ENCODE measurements at places on chromosomes 12 and 14.

- DNase-seq = no peak
These were observed 61.2 kb upstream of the DYNC1H1 start for GRCh38 chr14:101903111-101903561.

- no peak for DNase-seq
These were observed 772.9 kb downstream of the MED13L start for GRCh38 chr12:115504306-115505290.

- DNase-seq = no peak
These were observed 21.8 kb upstream of the CRY1 start for GRCh38 chr12:107115119-107115518.

GRCh38 chr12:12930633-12931219 is 21.2 kb downstream of the GPRC5D start:
- no peak for DNase-seq

DNA sequence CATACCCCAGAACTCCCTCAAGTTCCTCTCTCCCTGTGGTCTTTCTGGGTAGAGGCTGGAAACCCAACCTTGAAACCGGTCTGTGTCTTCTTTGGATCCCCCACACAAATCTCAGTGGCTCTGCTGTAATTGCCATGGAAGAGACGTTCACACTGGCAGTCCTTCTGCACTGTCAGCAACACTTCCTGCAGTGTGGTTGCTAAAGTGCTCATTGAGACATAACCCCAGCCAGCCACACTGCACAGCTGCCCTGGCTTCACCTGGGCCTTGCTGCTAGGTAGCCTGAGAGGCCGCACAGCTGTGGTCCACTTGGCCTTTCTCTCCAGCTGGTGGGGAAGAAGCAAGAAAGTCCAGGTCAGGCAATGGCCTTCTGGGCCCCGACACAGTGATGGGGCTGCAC is 2.4 kb downstream of the GZMH start:
- DNase-seq = no peak

- DNase-seq = no peak
These were observed 7.2 kb upstream of the KRT75 start for GRCh38 chr12:52441320-52441911.

- DNase-seq = no peak
These were observed 674.8 kb downstream of the TMTC2 start for GRCh38 chr12:83361475-83361874.

DNA sequence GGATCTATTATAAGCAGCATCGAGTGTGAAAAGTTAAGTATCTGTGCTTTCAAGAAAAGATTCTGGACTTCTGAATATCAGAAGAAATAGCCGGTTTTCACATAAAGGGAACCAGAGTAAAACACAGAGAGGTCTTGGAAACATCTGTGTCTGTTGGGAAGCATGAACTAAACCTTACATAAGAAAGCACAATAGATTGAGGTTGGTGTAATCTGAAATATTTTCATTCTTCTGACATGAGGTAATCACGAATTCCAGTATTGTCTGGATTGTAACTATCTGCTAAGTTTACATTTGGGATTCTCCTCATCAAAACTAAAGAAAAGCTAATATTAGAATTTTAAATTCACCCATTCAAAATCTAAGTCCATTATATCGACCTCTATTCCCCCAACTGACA is 161.3 kb downstream of the CPNE8 start:
- DNase-seq = no peak

- DNase-seq = no peak
These were observed 84.8 kb downstream of the TESC start for GRCh38 chr12:117014342-117014887.

DNA sequence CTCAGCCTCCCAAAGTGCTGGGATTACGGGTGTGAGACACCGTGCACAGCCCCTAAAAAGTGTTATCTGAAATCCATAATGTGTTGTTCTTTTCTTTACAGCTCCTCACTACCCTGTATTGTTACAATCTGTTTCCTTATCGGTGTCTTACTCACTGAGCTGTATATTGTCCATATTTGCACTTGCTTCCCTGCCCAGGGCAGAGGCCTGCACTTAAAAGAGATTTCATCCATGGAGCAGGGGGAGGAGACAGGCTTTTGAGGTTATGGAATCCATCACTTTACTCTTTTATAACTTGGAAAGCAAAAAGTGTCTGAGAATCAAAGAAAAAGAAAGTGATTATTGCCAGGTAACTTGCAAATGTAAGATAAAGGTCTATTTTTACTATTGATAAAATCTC is 251.0 kb downstream of the DIO2 start:
- no peak for DNase-seq

DNA sequence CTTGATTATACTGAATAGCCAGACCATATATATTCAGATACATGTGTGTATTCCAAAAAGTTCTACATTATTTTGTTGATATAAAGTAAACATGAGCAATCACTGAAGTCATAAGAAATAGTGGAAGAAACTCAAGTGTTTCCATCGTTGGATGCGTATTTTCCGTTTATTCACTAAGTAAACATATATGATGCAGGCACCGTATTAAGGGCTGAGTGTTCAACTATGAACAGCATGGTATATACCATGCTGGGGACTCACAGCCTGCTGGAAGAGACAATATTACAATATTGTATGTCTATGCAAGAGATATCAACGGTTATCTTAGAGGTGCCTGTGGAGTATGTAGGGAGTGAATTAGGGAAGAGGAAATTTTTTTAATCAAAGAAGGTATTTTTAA is 1.2 kb downstream of the PYROXD1 start:
- no peak for DNase-seq

GRCh38 chr12:5473783-5474116 is 41.8 kb downstream of the NTF3 start:
- no peak for DNase-seq

- DNase-seq = no peak
These were observed 4.3 kb upstream of the TRAF3 start for GRCh38 chr14:102772781-102773570.

DNA sequence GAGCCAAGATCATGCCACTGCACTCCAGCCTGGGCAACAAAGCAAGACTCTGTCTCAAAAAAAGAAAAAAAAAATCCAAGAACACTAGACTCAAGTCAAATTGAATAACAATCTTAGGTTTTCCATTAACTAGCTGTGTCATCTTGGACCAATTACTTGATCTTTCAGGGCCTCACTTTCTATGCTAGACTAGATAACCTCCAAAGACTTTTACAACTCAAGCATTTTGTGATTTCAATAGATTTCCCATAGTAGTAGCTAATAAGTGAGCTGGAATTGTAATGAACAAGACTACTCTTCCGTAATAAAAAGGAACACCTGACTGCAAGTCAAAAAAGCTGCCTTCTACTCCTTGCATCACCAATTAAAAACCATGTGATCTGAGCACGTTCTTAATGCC is 127.0 kb upstream of the SSTR1 start:
- no peak for DNase-seq

DNA sequence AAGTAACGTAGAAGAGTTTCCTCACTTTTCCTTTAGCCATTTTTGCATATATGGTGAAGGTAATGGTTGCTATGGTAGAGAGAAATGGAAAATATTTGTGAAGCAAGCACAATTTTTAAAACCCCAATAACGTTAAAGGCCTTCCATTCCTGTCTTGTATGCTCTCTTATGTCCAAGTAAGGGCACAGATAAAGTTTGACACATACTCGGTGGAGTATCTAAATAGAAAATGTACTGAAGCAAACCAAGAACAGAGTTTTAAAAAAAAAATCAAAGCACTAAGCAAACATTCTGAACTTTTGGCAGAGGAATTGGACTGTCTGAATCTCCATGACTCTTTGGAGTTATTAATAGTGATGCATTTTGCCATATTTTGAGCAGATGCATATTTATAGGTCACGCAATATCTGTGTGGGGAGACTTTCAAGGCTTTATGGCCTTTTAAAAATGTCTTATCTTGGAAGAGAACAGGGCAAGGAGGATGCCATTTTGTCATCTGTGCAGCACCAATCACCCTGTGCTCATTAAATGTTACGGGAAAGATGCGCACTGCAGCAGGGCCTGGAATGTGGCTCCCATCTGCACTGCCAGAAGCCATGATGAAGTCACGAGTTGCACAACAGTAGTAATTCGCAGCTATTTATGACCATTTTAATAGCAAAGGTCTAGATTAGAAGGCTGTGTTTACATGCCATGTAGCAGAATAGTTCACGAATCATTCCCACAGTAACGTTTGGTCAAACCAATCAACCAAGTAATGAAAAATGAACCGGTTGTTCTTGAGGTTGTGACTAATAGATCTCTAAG is 23.3 kb upstream of the AMIGO2 start:
- no peak for DNase-seq

- DNase-seq = no peak
These were observed 4.2 kb downstream of the MLF2 start for GRCh38 chr12:6748761-6749160.

DNA sequence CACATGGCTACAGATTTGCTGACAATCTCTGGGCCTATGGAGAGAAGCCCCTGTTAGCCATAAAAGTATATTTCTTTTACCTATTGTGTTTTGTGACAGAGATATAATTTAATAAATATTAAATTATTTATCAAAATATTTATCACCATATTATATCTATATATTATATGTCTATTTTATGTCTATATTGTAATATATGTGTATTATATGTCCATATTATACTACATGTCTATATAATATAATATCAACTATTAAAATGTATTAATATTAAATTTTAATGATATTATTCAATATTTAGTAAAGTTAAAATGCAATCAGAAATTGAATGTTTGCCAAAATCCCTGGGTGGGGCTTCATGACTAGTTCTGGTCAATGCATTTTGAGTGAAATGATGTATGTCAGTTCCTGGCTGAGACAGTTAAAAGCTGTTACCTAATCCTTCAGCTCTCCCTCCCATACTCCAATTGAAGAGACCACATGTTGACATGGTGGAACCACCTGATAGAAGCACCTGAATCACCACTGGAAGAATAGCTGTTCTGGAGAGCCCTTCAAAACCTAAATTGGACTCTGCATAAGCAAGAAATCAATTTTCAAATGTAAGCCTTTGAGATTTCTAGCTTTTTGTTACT is 357.3 kb upstream of the DDHD1 start:
- no peak for DNase-seq

DNA sequence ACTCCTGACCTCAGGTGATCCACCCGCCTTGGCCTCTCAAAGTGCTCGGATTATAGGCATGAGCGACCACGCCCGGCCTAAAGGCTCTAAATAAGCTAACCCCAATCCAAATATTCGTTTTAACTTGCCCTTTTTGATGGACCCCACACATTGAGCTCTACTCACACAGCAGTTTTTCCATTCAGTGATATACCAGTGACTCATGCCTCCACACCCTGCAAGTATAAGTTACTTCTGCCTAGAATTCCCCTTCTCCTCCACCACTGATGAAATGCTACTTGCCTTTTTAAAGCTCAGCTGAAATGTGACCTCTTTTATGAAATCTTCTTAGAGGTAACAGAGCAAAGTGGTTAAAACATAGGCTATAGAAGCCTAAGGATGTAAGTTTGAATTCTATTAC is 68.8 kb downstream of the EXOC5 start:
- DNase-seq = no peak

GRCh38 chr12:105469701-105470100 is 139.2 kb downstream of the C12orf75 start:
- DNase-seq = no peak

DNA sequence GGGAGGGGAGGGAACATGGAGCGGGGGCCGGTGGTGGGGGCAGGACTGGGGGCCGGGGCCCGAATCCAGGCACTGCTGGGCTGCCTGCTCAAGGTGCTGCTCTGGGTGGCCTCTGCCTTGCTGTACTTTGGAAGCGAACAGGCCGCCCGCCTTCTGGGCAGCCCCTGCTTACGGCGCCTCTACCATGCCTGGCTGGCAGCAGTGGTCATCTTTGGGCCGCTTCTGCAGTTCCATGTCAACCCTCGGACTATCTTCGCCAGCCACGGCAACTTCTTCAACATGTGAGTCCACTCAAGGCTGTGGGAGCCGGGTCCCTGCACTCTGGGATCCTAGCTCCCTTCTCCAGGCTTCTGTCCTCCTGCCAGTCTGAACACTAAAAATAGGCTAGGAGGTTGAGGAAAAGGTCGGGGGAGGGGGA is 1.1 kb downstream of the FITM1 start:
- DNase-seq = no peak

DNA sequence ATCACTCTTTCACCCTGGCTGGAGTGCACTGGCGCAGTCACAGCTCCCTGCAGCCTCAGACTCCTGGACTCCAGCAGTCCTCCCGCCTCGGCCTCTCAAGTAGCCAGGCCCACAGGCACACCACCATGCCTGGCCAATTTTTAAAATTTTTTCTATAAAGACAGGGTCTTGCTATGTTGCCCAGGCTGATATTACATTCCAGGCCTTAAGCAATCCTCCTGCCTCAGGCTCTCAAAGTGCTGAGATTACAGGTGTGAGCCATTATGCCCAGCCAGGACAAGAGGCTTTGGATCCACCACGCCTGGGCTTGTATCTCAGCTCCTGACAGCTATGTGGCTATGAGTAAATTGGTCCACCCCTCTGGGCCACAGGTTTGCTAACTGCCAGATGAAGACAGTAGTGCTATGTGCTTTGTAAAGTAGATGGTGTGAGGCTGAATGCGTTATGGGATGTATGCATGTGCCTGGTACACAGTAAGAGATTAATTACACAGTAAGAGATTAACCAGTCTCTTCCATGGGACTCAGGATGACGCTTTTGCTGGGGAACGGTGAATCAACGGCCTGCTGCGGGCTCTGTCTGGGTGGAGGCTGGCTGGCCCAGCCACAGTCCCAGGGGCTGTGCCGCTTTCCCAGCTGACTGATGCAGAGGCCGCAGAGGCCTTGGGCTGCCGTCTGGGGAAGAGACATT is 53.3 kb upstream of the NCOR2 start:
- DNase-seq = no peak

DNA sequence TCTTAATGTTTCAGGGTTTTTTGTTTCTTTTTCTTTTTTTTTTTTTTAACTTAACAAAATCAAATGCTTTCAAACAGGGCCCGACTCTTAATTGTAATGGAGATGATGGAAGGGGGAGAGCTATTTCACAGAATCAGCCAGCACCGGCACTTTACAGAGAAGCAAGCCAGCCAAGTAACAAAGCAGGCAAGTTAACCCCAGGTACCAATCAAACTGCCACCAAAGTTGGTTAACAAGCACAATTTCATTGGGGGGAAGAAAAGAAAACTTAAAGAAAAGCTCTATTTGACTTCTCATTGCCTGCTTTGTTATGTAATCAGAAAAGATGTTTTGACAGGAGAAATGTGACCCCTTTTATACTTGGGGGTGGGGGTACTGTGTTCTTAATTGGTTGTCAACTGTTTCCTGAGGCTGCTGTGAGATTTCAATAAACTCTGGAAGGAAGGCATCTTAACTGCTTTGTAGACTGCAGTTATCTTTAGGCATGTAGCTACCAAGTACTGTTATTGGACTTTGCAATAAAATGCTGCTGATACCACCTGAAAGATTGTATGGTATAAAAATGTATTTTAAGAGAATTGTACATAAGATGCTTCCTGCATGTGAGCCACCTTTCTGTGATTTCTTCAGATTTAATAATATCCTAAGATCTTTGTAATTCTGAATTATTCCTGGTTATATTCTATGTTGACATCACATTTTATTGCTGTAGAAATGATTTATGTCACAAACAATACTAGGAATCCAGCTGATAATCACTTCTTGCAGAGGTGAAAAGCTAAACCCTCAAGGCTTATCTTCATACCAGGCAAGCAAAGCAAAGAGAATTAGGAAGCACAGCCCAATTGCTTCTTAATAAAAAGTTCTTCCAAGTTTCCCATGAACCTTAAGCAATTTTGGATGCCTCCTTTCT is 26.9 kb downstream of the MAPKAPK5 start:
- no peak for DNase-seq
